DMS153 (cell line): ENCODE measurements at places on chromosomes 6 and 20.

DNA sequence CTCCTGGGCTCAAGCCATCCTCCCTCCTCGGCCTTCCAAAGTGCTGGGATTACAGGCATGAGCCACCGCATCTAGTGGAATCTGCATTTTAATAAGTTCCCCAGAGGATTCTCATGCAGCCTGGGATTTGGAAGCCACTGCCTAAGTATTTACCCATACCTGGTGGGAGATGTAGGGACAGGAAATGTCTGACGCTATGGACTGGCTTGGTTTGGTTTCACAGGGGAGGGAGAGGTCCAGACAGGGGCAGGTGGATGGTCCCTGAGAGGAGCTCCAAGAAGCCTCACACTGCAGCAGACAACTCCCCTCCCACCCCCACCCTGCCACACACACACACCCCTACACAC lies 4.4 kb downstream of the VSTM2L start:
- DNase-seq, result no peak

- no peak for DNase-seq
These were observed 59.6 kb upstream of the SALL4 start for GRCh38 chr20:51861726-51862466.

GRCh38 chr6:127844529-127844928 lies 56.3 kb downstream of the THEMIS start:
- DNase-seq, result no peak

DNA sequence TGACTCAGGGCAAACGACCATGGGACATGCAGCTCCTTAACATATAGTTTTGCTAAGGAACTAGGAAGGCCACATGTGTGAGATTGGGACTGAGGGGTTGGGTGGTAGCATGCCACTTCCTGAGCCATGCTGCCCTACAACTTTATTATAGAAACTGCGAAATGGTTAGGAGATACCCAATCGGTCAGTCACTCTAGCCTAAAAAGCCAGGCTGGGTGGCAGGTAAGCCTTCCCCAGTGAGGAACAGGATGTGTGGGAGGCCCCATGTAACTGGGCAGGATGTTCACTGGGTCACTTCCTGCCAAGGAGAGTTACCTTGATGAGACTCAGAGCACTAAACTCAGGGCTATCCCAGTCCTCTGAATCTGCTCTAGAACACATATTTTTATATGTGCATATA lies 123.5 kb downstream of the MAP3K7 start:
- DNase-seq, result no peak

- no peak for DNase-seq
These were observed 97.3 kb downstream of the BMP2 start for GRCh38 chr20:6864740-6865139.

GRCh38 chr6:108029226-108029921 lies 45.2 kb downstream of the OSTM1 start:
- DNase-seq, result no peak
